ENCODE measurements at places on chromosomes 5 and 9. TPM values are rescaled to one million over a fixed set of nuclear protein-coding genes. Genes with fewer than 3 reads are reported as not detected.

Gene CBY3
- total RNA-seq = not detected

Gene TMOD1
- total RNA-seq = 45.9 TPM

Gene IGFBPL1
- total RNA-seq = 1.0 TPM

Gene HSPA5
- total RNA-seq = 48.5 TPM

Gene GNA14
- 3.7 TPM for total RNA-seq

Gene ZNF366
- 1.6 TPM for total RNA-seq

Gene EIF4E1B
- not detected for total RNA-seq
